A549 treated with AZD2906 at 1 μM for 4 hours (cell line): ENCODE measurements at places on chromosomes 2 and 18. TPM values are rescaled to one million over a fixed set of nuclear protein-coding genes. Genes with fewer than 3 reads are reported as not detected.

Gene SERPINB2
- total RNA-seq: 0.05 to 0.09 TPM (median 0.05 TPM) in 3 of 5 replicates, not detected in the others

Gene DNAJC5G
- total RNA-seq: not detected in 5 replicates

Gene ABHD3
- 17.1 to 18.8 TPM (median 18.5 TPM) in 5 replicates for total RNA-seq

Gene TRIB2
- total RNA-seq: 0.13 to 1.1 TPM (median 0.80 TPM) in 5 replicates

Gene EGR4
- 0.19 to 0.32 TPM (median 0.25 TPM) in 5 replicates for total RNA-seq

Gene CDH19
- total RNA-seq: 0.56 to 1.0 TPM (median 0.73 TPM) in 5 replicates

Gene KCNJ3
- not detected in 5 replicates for total RNA-seq

Gene CAPN13
- 0.06 to 0.14 TPM (median 0.09 TPM) in 5 replicates for total RNA-seq
